ENCODE measurements at places on chromosomes 2 and 18.

DNA sequence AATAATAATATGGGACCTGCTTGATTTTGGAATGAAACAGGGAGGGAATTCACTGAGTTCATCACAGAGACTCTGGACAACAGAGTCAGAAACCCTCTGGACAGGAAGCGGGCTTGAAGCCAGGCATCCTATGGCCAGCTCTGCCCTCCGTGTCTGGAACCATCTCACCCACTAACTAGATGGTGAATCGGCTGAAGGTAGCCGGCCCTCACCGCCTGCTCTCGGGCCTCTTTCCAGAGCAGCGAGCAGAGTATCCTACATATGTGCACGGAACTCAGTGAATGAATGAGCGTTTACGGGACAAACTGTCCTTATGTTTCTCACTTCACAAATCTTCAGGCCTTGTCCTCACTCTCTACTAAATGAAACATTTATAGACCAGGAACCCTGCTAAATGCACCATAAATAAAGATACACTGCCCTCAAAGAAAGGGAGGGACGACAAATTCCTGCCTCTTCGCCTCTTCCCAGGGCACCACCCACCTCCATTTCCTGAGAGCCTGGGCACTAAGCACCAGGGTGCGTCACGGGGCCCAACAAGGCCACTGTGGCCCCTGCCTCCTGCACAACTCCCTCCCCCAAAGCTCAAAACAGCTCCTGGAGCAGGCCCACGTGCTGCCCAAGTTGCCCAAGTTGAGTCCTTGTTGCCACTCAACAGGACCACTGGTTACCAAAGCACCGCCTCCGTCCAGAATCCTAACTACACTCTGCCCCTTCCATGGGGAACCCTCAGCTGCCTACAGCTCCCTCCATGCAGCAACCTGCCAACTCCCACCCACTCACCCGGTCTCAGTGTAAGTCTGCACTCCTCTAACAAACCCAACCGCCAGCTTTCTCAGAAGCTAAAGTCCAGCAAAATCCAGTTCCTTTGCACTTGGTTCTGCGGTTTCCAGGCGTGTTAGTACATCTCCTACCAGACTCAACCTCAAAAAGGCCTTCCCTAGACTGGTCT is 1.7 kb downstream of the TBC1D8 start:
- no peak for DNase-seq

GRCh38 chr18:41569867-41570266 is 385.2 kb upstream of the PIK3C3 start:
- no peak for DNase-seq

- no peak for DNase-seq
These were observed 106.9 kb upstream of the THOC1 start for GRCh38 chr18:374721-375168.

DNA sequence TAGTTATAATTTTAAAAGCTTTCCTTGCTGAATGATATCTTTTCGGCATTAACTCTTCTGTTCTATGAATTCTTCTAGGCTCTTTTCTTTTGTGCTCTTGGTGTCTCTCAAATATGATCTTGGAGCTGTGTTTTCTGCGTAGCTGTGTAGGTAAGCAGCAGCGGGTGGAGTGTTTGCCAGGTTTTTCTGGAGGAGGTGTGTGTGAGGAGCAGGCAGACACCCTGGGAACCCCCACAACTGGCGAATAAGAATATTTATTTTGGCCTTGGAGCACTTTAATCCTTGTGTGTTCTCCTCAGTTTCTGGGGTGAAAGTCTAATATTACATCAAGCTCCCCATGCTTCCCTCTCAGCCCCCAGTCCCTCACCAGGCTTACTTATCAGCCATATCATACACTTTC is 232.0 kb upstream of the FANCL start:
- DNase-seq: no peak

GRCh38 chr18:24459772-24460171 is 665 bp upstream of the HRH4 start:
- DNase-seq: no peak

- DNase-seq: no peak
These were observed 14.1 kb upstream of the LCT start for GRCh38 chr2:135850892-135851668.

Data from nucleus accumbens (tissue), 56 donors.